ENCODE measurements at places on chromosomes 5 and 9.

DNA sequence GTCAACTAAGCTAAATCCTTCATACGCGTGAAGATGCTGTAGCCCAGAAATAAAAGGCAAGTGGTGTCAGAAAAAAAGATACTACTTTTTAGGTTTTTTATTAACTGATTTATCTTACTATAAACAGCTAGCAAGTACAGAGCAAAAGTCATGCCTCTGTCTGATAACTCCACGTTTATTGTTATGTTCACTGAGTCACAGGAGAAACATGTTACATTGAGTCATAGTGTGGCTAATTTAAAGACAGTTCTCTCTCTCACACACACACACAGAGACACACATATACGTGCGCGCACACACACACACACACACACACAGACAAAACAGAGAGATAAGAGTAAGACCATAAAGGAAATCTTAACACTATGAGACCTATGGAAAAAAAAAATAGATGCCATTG, 770.0 kb upstream of the CDH10 start:
- no peak for DNase-seq

- DNase-seq = no peak
These were observed 54.1 kb downstream of the ABLIM3 start for GRCh38 chr5:149195337-149195887.

- no peak for DNase-seq
These were observed 166.9 kb upstream of the IL12B start for GRCh38 chr5:159497221-159497620.

- DNase-seq = peak; percentile 41
These were observed 70.8 kb upstream of the CDKN2B start for GRCh38 chr9:22079873-22080341.

- DNase-seq = no peak
These were observed 261.3 kb downstream of the PIK3R1 start for GRCh38 chr5:68476854-68477253.

DNA sequence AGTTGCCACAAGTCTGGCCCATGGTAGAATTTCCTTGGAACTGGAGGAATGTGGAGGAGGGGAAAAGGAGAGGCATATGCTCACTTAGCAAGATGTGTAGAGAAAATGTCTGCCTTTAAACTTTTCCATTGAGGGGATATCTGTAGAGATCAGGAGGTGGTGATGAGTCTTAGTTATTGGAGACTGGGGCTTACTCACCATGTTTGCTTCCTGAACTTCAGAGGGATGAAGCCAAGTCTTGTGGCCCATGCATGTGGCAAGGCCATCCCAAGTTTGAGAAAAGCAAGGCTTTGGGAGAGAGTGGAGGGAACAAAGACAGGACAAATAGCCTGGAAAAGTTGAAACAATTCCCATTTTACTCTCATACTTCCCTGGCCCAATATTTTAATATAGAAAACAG, 124.5 kb downstream of the GDNF start:
- no peak for DNase-seq

GRCh38 chr5:171023508-171023907, 161.7 kb downstream of the RANBP17 start:
- no peak for DNase-seq

- DNase-seq = no peak
These were observed 12.1 kb downstream of the C9orf40 start for GRCh38 chr9:74940600-74940999.

DNA sequence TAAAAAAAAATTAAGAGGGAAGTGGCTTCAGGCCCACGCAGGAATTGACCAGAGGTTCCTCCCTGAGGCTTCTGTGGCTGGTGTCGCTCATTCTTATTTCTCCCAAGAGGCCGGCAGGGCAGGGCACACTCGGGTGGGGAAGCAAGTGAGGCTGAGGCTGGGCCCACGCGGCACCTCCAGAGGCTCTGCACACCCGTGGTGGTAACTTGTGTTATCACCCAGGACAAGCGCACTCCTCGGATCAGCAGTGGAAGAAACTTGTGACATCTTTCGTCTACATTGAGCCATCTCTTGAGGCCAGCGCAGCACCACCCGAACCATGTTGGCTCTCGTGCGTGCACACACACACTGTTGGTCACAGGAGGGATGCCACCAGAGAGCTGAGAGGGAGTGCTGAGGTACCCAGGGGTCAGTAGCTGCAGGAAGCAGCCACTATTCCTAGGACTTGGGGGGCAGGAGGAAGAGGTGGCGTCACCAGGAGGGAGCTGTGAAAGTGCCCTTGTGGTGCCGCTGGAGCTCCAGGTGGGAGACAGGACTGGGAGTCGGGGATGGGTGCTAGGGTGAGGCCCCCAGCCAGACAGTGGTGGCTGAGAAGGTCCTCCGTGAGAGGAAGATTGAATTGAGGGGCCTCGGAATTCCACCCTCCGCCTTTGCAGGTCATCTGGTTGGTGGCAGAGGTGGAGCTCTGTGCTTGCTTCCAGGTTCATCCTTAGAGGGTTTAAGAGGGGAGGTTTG, 6.4 kb downstream of the NDUFS6 start:
- DNase-seq = no peak
